NCI-H187 (cell line): ENCODE measurements at places on chromosomes 1 and 21.

DNA sequence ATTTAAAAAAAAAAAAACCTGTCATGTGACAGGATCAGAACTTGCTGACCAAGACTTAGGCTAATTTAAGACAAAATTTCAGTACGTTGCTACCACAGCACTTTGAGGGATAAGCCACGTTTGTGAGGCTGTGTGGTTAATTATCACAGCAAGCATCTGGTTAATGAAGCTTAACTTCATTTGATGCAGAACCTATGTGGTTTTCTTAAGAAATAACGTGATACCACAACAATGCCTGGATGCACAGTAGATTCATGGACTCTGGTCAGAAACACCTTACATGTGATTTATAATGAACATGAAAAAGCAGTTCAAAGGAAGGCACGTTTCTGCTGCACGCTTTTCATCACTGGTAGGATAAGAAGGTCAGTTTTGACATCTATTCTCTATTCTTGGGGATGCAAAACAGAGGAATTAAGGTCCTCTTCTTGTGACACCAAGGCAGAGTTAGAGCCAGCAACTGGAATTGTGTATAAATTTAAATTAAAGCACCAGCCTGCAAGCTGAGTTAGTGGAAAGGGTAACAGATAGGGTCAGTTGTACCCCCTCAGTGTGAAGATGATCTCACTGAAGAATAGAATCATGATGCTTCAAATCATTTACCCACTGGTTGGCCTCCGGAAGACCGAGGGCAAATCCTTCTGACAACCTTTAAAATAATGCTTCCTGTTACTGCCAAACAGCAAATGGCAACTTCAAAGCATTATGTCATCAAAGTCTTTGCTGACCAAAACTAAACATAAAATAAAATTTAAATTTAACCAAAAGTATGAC is 6.0 kb upstream of the KRTAP8-1 start:
- DNase-seq: no peak

DNA sequence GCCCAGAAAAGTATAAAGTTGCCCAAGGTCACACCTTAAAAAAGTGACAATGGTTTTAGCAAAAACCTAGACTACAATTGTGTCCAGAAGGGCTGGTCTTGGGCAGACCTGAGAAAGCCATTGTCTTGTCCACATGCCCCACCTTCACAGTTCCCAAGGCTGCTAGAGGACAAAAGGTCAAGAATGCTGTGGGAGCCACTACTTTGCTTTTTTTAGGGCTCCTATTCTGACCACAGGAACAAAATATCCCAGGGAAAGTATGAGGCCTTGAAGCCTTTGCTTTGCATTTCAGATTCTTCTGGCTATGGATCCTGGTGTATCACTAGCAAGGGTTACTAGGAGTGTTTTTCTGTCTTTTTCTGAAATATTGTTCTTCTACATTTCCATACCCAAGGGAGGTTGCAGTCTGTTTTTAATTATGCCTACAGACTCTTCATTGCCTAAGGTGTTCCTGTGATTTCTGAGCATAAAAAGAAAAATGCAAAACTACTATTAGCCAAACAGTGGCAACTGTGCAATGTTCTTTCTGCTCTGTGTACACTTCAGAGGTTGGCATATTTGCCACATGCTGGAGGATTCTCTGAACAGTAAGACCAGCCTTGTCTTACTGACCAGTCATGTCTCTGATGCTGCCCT is 10.7 kb downstream of the C1orf162 start:
- no peak for DNase-seq

- DNase-seq: no peak
Measured at GRCh38 chr1:235628316-235629005, 21.1 kb downstream of the GNG4 start.

DNA sequence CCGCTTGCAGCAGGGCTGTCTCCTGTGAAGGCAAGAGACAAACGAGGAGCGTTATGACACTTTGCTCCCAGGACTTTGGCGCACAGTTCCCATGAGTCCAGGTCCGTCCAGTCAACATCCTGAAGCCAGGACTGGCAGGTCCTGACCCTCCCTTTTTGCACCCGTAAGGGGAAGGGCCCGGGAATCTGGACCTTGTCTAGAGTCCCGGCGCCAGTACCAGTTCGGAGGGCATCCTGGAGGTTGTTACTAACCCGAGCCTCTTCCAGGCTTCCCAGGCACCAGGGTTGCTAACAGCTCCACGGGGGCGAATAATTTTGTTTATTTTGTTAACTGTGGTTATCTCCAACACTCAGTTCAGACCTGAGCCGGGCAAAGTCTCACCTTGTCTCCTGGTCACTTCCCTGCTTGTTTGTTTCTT is 682 bp upstream of the RWDD3 start:
- no peak for DNase-seq

- no peak for DNase-seq
Measured at GRCh38 chr1:167435484-167435883, 82.8 kb downstream of the CD247 start.

GRCh38 chr21:44762221-44763049 is 39.2 kb downstream of the UBE2G2 start:
- DNase-seq: no peak

DNA sequence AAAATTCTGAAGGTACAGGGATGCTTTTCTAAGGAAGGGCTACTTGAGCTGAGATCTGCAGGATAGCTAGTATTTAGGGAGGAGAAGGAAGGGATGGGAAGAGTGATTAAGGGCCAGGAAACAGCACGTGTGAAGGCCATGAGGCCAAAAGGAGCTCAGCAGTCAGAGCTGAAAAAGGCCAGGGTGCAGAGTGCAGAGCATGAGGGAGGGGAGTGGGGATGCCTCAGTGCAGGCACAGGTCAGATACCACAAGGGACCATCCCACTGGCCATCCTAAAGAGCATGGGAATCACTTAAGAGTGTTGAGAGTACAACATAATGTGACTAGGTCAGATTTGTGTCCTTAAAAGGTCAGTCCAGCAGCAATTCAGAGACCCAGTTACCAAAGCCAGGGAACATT is 16.0 kb downstream of the LRRN2 start:
- DNase-seq: no peak
